Activated CD8-positive, alpha-beta memory T cell treated with anti-CD3 and anti-CD28 coated beads, Interleukin-2, amount 50 U/mL, for 4 hours (primary cell): ENCODE measurements at places on chromosomes 6 and 20.

GRCh38 chr6:143515061-143515760 lies 3.7 kb upstream of the FUCA2 start:
- no peak for DNase-seq

DNA sequence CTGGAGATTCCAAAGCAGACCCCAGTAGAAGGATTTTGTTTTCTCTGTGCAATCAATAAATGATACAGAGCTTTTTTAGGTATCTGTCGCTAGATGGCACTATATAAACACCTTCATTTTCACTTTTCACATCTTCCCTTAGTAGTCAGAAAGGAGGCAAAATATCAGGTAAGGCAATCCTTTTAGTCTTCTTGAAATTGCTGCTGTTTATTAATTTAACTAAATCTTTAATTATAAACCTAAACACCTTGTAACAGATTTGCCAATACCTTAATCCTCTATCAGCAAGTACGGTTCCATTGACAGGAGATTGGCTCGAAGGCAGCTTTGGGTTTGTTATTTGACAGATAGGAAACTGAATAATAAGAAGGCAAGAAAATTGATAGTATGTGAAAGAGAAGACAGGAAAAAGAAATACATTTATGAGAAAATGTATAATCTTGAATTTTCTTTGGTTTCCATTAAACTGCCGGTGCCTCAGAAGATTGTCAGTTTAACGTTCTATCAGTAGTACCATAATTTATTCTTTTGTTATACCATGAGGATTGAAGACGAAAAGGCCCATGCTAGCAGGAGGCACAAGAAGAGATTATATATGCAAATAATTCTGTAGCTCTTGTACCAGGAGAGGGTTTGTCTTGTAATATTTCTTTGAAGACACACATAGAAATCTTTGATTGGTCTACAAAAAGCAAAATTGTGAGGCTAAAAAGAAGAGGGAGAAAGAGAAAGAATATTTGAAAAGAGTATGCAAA lies 23.5 kb upstream of the IBTK start:
- DNase-seq: no peak

- no peak for DNase-seq
Measured at GRCh38 chr6:113630738-113631535, 226.2 kb upstream of the MARCKS start.

DNA sequence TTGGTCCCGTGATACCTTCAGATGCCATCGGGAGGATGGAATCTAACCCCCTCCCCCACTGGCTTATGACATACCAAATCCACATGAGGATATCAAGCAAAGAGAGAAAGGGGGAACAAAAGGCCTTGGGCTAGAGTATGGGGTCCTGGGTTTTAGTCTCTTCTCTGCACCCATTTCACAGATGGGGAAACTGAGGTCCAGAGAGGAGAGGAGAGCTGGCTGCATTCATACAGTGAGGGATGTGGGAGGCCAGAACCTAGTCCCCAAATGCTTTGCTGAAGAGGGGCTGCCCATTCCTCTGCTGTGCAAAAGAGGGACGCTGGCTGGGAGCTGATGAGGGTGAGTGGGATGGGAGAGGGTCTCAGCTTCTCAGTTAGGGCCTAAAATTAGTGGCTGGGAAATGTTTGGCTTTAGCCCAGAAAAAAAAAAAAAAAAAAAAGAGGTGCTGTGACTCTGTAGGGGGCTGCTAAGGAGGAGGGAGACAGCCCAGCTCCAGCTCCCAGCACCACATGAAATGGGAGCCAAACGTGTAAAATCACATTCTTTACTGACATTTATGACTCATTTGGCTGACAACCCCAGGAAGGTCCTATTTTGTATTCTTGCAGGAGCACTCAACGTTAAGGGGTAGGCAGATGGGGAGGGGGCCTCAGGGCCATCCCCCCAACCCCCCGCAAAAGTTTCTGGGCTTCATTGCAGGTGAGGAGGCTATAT lies 11.9 kb downstream of the XKR7 start:
- DNase-seq: no peak
